ENCODE measurements at places on chromosomes 2 and 18.

GRCh38 chr2:175111200-175111657 lies 56.8 kb downstream of the ATF2 start:
- no peak overlapping the region for H3K4me3 ChIP-seq
- H3K36me3 ChIP-seq: peaks cover 6% of the 10 kb centered on the region
- no peaks in the 10 kb centered on the region for H3K4me1 ChIP-seq
- no peaks in the 10 kb centered on the region for H3K27me3 ChIP-seq

DNA sequence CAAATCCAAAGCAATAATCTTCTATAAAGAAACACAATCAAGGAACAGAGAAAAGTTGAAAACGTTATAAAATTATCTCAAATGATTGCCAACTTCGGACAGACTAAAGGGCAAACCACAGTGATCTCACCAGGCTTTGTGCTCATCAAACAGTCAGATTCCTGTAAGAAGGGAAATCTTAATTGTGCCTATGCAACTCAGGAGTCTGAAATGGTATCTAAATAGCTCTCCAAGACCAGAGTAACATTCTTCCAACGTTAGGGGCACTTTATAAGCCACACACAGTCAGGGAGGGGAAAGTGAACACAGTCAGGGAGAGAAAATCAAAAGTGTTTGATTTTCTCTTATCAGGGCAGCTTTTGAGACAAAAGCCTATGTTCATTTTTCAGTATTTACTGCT lies 29.4 kb downstream of the PLEKHM3 start:
- H3K4me1 ChIP-seq: peaks cover 6% of the 10 kb centered on the region
- H3K4me3 ChIP-seq: no peak overlapping the region
- no peaks in the 10 kb centered on the region for H3K27me3 ChIP-seq
- no peak for DNase-seq

- H3K27ac ChIP-seq: no peak overlapping the region
- H3K27me3 ChIP-seq: no peaks in the 10 kb centered on the region
- no peak for DNase-seq
- no peaks in the 10 kb centered on the region for H3K36me3 ChIP-seq
Observed at GRCh38 chr2:176383100-176383499, 113.9 kb downstream of the MTX2 start.

DNA sequence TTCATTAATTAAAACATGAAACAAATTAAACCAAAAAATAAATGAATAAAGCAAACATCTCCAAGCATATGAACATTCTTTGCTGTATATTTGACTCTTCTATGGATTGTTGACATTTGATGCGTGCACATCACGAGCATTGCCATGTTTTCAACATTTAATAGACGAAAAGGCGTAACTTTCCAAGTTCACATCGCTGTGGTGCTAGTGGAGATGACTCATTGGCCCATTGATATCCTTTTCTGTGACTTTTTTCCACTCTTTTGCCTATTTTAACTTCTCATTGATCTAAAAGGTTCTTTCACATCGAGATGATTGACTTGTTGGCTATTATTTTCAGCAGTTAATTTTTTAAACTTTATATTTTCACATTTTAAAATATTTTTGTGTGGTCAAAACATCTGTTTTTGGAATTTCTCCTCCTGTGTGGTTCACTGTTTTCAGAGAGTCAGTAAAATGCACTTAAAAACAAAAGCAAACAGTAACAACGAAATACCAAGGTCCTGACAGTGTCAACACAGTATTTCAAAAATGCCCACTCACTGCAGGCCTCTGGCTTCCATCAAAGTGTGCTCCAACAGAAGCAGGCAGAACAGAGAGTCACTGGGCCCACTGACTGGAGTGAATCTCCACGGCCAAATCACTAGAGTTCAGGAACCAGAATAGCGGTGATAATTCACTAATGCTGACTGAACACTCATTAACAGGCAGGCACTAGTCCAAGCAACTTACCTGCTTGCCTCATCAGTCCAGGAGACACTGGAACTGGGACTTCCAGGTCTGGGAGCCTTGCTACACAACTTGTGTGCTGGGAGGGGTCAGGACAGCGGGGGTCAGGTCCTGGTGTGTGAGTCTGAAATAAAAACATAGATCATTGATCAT lies 372.2 kb upstream of the SMIM21 start:
- no peak overlapping the region for H3K27ac ChIP-seq
- no peak overlapping the region for H3K4me3 ChIP-seq
- H3K36me3 ChIP-seq: no peaks in the 10 kb centered on the region
- DNase-seq: no peak

DNA sequence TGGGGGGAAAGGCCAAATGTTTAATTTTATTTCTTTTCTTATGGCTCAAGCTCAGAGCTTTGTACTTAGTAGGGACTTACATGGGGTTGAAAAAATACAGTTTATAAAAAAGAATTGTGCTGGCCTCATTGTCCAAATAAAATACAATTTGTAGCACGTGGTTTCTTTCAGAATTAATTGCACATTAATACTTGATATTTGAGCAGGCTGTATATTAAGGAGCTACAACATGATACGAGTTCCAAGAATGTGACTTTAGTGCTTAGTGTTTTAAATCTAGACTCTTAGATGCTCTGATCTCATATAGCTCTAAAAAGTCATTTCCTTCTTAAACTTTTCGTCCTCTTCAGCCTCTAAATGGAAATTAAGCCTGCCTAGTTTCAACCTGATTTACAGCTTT lies 46.4 kb upstream of the RASGRP3 start:
- no peaks in the 10 kb centered on the region for H3K36me3 ChIP-seq
- no peak for DNase-seq
- H3K27ac ChIP-seq: no peak overlapping the region
- no peaks in the 10 kb centered on the region for H3K4me1 ChIP-seq
- H3K27me3 ChIP-seq: no peaks in the 10 kb centered on the region
- H3K4me3 ChIP-seq: no peak overlapping the region

- no peaks in the 10 kb centered on the region for H3K36me3 ChIP-seq
- DNase-seq: peak; percentile 77
- H3K27ac ChIP-seq: peak overlapping the region; percentile 31
- no peaks in the 10 kb centered on the region for H3K27me3 ChIP-seq
- no peak overlapping the region for H3K4me3 ChIP-seq
Observed at GRCh38 chr2:207484444-207485391, 45.0 kb upstream of the CREB1 start.

DNA sequence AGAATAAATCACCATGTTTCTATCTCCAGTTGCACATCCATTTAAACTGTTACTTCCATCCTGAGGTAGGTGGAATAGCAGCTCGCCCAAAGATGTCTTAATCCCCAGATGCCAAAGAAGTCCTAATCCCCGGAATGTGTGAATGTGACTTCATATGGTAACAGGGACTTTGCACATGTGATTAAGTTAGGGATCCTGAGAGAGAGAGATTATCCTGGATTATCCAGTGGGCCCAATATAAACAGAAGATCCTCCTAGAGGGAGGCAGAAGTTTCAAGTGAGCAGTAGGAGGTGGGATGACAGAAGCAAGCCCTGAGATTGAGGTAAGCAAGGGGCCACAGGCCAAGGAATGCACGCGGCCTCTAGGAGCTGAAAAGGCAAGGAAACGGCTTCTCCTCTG lies 19.8 kb downstream of the CREG2 start:
- H3K4me1 ChIP-seq: peaks cover 3% of the 10 kb centered on the region
- H3K36me3 ChIP-seq: no peaks in the 10 kb centered on the region
- DNase-seq: no peak
- H3K27ac ChIP-seq: no peak overlapping the region
- H3K27me3 ChIP-seq: no peaks in the 10 kb centered on the region
- no peak overlapping the region for H3K4me3 ChIP-seq

GRCh38 chr18:42892181-42892580 lies 223.3 kb downstream of the RIT2 start:
- H3K27ac ChIP-seq: no peak overlapping the region
- H3K4me1 ChIP-seq: no peaks in the 10 kb centered on the region
- no peak for DNase-seq
- H3K27me3 ChIP-seq: no peaks in the 10 kb centered on the region

- DNase-seq: no peak
- H3K27ac ChIP-seq: no peak overlapping the region
- peaks cover 3% of the 10 kb centered on the region for H3K27me3 ChIP-seq
Observed at GRCh38 chr2:226683944-226684562, 115.6 kb downstream of the IRS1 start.

- peaks cover 14% of the 10 kb centered on the region for H3K4me1 ChIP-seq
- DNase-seq: no peak
- no peaks in the 10 kb centered on the region for H3K27me3 ChIP-seq
- no peaks in the 10 kb centered on the region for H3K36me3 ChIP-seq
- H3K27ac ChIP-seq: no peak overlapping the region
- no peak overlapping the region for H3K4me3 ChIP-seq
Observed at GRCh38 chr2:239943571-239943970, 81.6 kb downstream of the NDUFA10 start.

DNA sequence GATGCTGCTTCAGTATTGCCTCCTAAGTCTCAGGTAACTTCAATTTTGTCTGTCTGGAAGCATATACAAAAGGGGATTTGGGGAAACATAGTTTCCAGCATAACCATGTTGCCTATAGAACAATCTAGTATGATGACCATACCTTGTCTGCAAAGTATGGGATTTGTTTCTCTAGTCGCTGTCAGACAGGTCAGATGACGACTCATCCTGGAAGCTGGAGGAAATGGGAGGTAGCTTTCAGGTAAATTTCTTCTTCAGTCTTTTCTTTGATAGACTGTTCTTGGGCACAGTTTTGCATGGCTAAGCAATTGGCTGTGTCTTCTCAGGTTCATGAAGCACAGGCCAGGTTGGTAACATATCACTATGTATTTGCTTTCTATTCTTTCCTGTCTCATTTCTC lies 2.8 kb upstream of the OSBPL6 start:
- H3K27me3 ChIP-seq: peaks cover 14% of the 10 kb centered on the region
- H3K4me1 ChIP-seq: peaks cover 14% of the 10 kb centered on the region
- H3K27ac ChIP-seq: no peak overlapping the region
- no peaks in the 10 kb centered on the region for H3K36me3 ChIP-seq
- no peak for DNase-seq

GRCh38 chr2:166115589-166115988 lies 12.2 kb downstream of the SCN1A start:
- H3K4me1 ChIP-seq: no peaks in the 10 kb centered on the region
- no peak overlapping the region for H3K27ac ChIP-seq
- H3K27me3 ChIP-seq: no peaks in the 10 kb centered on the region
- H3K36me3 ChIP-seq: no peaks in the 10 kb centered on the region

GRCh38 chr2:51807229-51807628 lies 775.3 kb upstream of the NRXN1 start:
- no peaks in the 10 kb centered on the region for H3K36me3 ChIP-seq
- no peak for DNase-seq
- no peaks in the 10 kb centered on the region for H3K27me3 ChIP-seq
- no peaks in the 10 kb centered on the region for H3K4me1 ChIP-seq
- H3K4me3 ChIP-seq: no peak overlapping the region

GRCh38 chr2:145245268-145245870 lies 725.5 kb upstream of the ZEB2 start:
- no peaks in the 10 kb centered on the region for H3K4me1 ChIP-seq
- H3K4me3 ChIP-seq: no peak overlapping the region

DNA sequence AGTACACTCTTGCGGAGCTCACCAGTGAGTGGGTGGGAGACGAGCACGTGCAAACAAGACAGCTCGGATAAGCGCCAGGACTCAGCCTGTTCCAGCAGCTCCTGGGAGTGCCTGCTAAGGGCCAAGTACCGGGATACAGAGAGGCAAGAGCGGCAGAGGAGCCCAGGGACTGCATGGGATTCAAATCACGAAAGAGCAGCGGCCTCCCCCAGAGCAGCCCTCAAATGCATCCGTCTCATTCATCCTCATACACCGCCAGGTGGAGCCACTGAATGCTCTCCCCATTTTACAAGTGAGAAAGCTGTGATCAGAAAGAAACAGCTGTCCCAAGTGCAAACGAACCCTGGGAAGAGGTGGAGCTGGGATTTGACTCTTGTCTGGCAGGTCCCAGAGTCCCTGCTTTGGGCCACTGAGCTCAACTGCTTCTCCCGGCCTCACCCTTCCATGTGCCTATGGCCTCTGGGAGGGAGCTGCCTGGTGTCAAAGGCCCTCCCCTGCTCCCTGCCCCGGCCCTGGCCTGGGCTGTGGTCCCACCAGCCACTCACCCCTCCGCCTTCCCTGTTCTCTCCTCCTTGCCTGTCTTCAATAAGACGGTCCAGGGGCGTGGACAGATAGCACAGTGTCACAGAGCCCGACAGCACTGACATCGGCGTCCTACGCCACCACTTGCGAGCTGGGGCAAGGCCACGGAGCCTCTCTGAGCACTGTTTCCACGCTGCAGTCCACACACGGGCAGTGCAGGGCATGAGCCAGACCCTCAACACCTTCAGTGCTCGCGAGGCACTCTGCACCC lies 72.8 kb upstream of the TAF1B start:
- no peaks in the 10 kb centered on the region for H3K27me3 ChIP-seq
- H3K36me3 ChIP-seq: no peaks in the 10 kb centered on the region
- no peak overlapping the region for H3K4me3 ChIP-seq
- peak; percentile 48 for DNase-seq
- H3K27ac ChIP-seq: no peak overlapping the region
